ENCODE measurements at places on chromosomes 1 and 21.
A peak's percentile ranks its signal among the peaks of the same experiment; 100 is the strongest.

GRCh38 chr1:184373155-184373554 is 13.7 kb upstream of the C1orf21 start:
- DNase-seq = no peak

- no peak for DNase-seq
Measured at GRCh38 chr1:34982820-34983376, 2.2 kb downstream of the TMEM35B start.

GRCh38 chr1:231778009-231778719 is 151.6 kb downstream of the DISC1 start:
- DNase-seq = peak; percentile 74

DNA sequence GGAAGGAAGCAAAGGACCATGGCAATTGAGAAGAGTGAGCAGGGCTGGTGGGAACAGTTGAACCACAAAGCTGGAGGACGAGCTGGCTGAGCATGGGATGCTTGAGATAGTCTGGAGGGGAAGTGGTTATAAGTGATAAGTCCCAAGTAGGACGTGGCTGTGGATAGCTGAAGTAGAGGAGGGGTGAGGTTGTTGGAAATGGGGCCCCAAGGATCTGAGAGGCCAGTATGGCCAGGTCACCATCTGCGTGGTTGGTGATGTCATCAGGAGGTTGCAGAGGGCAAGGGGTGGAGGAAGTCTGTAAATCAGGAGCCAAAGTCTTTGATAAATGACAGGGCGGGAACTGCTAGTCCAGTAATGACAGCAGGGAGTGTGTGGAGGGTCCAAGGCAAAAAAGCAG is 11.0 kb upstream of the REN start:
- no peak for DNase-seq

GRCh38 chr21:20266441-20266710 is 731.8 kb upstream of the NCAM2 start:
- DNase-seq = no peak

- no peak for DNase-seq
Measured at GRCh38 chr1:222394224-222394623, 153.7 kb downstream of the HHIPL2 start.

DNA sequence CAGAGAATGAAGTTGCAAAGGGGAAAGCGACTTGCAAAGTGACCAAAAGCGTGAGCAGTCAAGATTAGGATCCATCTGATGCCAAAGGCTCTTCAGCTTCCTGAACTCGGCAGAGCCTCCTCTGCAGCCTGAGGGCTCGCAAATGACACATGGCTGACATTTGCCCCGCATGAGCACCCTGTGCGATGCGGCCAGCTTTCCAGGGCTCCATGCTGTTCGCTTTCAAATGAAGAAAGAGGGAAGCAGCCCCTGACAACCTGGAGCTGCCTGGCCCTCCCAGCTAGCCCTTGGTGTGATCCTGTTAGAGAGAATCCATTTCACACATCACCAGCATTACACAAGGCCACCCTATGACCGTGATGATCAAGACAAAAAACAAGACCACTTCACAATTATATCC is 20.2 kb upstream of the FAM131C start:
- no peak for DNase-seq

- DNase-seq = no peak
Measured at GRCh38 chr1:157404063-157404501, 148.2 kb downstream of the FCRL5 start.

- DNase-seq = no peak
Measured at GRCh38 chr1:241688940-241689368, 36.9 kb downstream of the WDR64 start.

- no peak for DNase-seq
Measured at GRCh38 chr1:84634536-84635205, 55.6 kb downstream of the SSX2IP start.

GRCh38 chr1:17419626-17420328 is 19.7 kb downstream of the RCC2 start:
- peak; percentile 59 for DNase-seq

DNA sequence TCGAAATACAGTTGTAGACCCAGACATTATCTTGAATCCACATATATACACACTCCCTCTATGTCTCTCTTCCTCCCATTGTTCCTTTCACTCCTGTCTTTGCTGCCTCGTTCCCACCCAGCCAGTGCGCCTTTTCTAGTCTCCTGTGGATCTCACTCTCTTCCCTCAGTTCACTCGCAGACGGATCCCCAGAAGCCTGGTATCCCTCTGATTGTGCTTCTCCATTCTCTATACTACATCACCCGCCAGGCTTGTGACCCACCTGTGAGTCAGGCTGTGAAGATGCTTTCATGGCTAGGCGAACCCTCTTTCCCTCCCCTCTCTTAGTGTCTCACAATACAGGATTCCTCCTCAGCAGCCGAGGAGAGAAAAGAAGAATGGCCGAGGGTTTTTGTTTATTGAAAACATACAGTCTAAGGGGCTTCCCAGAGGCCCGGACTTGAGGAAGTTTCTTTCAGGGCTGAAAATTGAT is 1.5 kb downstream of the HCN3 start:
- DNase-seq = no peak

DNA sequence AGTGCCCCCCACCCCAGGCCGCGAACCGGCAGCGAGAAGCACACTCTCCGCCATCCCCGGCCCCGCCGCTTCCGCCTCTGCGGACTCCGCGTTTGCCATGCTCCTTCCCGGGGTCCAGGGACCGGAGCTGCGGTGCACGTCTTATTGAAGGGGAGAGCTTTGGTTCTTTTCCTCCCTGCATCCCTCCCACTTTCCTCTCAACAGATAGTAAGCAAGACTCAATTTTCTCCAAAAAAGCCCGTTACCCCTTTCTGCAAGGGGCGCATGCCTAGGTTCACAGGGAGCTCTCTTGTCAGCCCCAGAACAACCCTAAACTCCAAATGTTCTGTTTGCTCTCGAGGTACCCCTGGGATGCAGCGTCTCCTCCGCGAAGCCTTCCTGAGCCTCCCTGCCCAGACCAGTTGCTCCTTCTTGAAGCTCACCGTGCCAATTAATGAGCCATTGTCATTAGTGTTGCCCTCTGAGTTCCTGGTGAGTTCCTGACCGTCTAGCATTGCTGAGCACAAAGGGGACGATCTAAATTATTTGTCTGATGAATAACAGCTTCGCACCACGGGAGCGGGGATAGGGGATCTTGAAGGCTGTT is 8.1 kb downstream of the FOXD3 start:
- no peak for DNase-seq

DNA sequence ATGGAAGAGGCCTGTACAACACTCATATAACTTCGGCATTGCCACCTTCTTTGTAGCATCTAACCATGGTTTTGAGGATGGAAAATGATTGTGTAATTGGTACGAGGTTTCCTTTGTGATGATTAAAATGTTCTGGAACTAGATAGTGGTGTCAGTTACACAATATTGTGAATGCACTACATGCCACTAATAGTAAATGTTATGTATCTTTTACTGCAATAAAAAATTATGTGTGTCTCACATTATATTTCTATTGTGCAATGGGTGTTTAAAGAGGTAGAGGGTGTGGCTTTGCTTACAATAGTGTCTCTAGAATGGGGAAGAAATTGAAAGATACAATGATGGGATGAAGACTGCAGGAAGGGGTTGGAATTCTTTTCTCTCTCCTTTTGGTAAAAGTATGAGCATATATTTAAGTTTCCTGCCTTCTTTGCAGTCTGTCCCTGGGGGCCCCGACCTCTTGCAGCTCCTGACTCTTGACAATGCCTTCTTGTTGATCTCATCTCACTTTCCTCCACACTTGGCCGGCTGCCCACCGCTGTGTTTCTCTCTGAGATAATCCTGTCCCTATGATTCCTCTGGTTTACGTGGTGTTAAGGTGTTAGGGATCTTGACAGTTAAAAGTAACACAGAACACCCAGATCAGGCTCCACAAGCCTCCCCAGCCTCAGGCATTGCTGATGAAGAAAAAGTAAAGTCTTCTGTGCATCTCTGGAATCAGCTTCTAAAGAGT is 39.3 kb downstream of the MTARC1 start:
- no peak for DNase-seq

GRCh38 chr21:35050348-35051286 is 1.5 kb upstream of the RUNX1 start:
- DNase-seq = no peak

DNA sequence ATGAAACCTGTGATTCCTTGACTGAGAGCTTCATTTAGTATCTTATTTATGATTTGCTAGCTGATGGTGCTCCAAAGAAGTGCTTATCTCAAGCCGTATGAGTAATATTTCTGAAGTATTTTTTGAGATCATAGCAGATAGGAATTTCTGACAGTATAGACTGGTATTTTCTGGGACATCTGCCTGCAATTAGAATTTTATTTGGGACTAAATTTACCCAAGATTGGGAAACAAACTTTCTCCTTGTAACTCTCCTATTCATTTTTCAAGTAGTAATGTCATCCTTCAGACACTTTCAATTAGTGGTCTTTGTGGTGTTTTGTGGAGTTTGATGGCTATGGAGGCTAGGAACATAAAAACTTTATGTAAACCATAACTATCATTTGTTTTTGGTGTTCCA is 597.2 kb upstream of the ZP4 start:
- DNase-seq = no peak

DNA sequence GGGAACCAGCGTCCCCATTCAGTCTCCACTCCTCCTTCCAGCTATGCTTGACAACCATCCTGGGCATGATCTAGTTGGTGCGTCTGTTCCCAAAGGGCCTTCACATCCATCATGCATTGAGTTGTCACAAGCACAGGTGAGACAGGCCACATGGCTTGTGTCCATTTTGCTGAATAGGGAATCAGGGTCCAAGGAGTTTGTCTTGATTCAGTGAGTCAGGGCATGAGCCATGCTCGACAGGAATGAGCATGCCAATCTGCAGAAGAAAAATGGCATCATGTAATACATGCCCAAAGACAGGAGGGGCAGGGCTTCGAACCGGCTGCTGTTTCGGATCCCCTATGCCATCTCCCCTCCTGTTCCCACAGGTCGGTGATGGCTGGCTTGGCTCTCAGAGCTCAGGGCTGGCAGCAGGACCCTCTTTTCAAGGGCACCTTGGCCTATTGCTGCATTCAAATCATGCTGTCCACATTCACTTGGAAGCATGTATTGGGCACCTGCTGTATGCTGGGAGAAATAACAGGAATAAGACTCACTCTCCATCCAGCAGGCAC is 44.5 kb downstream of the PKP1 start:
- DNase-seq = no peak

DNA sequence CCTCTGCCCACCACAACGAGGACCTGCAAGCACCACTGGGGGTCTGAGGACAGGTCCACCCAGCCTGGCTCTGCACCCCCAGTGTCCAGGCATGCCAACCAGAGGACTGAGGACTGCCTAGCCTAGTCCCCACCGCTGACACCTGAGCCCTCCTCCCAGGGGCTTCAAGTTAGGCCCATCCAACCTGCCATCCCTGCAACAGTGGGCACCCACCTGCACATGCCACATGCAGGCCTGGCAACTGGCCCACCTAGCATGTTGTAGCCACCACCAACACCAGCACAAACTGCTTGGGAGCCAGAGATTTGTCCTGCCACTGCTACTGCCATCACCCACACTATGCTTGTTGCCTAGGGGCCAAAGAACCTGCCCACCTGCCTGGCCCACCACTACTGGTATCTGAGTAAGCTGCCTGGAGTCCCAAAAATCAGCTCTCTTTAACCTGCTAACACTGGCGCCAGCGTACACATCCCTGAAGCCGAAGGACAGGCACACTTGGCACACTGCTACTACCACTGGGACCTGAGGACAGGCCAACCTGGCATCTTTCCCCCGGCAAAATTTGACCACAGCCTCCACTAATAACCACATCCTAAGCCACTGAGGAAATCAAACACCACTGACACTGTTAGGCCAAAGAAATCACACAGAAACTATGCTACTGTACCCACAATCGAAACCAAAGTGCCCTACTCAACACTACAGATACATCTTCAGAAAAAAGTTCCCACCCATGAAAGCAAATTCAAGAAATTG is 61.5 kb downstream of the PSMG1 start:
- DNase-seq = no peak

DNA sequence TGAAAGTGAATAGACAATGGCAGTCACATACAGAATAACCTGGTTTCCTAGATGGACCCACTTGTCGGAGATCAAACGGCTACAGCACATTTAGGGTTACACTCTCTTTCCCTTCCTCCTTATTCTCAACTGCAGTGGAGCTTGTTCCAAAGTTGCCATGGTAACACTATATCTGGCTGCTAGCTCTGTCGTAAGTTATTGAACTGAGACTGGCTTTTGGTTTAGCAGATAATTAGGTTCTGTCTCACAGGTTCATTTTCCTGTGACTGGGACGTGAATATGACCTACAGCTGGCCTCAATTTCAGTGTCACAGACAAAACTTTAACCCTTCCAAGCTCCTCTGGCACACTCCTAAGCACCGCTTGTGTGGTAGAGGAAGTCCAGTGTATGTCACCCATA is 875.8 kb downstream of the USP25 start:
- no peak for DNase-seq
